IPS-NIHi11 (cell line): ENCODE measurements at places on chromosomes 2 and 18.

DNA sequence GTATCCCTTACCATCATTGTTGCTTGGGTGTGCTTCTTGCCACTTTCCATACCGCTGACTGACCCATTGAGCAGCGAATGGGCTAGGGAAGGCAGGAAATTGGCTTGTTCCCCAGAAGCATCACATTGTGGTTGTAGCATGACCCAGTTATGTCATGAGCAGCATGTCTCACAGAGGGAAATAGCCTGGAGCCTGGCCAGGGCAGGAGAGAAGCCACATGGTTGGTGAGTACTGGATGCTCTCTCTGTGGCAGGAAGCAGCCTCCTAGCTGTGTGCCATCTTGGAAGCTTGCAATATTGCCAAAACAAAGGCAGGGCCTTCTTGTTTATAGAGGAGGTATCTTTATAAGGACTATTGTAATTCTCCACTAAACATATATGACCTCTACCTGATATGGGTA lies 482.6 kb downstream of the PIK3C3 start:
- no peak for DNase-seq

DNA sequence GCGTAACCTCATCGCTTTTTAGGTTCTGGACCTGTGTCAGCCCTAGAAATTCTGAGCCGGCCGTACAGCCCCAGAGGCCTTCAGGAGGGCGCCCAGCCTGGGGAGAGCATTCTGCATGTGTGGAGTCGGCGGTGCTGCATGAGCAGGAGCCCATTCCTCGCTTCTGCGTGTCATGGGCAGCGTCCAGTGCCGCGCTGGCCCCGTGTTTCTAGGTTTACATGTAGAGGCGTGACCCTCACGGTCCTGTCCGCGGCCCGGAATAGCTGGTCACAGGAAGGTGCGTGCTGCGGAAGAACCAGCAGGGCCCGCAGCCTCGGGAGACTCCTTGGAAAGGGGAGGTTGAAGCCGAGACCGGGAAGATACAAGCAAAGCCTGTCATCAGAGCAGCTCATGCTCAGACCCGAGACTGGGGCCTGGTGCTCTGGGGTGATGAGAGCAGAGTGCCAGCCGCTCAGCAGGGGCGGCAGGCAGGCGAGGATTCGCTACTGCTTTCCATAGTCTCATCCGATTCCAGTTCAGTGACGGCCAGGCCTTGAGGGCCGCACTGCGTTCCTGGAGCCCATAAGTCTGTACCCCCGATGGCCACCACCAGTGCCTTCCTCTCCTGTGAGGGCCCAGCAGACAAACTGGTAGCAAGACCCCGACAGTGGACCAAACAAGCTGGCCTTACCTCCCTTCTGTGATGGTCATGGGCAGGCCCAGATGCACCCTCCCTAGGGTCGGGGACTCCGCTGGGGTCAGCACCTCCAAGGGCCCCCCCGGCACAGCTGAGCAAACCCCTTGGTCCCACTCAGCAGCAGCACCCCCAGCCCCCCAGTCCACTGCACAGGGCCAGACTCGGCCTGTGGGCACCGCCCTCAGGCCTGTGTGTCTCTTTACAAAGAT lies 15.6 kb upstream of the NFATC1 start:
- no peak for DNase-seq

DNA sequence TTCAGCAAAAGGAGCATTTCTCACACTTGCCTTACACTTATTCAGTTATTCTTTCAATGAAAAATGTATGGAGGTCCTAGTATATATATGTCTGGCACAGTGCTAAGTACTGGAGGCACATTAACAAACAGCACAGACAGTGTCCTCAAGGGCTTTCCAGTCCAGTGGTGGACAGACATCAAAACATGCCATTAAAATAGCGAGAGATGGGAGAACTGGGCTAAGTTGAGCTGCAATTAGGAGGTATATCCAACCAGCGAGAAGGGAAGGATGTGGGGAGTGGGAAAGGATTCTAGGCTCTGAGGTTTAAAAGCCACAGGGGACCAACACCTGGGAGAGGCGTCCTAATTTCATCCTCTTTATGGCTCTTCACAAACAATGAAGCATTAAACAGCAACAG lies 127.5 kb upstream of the TTC39C start:
- no peak for DNase-seq

DNA sequence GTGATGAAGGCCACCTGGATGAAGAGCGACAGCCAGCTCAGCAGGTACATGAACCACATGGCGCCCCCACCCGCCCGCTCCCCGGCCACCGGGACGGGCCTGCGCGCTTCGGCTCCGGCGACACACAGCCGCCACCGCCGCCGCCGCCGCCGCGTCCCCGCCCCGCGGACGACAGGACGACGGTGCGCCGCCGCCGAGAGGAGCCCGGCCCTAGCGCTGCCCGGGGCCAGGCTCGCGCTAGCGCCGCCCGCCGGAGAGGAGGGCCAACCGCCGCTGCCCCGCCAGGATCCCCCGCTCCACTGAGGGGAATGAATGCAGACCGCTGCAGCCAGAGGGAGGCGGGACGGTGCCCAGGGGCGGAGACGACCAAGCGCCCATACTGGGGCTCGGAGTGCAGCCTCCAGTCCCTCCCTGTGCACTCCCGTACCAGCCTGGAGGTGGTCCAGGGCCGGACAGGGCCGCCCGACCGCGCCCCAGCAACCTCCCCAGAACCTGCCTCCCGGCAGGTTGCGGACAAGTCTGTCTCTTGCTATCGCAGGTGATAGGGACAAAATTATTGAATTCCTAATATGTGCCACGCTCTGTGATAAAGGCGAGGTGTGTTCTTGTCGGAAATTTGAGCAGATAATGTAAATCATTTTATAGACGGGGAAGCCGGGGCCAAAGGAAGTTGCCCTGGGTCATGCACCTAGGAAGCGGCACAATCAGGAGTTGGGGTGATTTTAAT lies at the start of gene TEX261:
TEX261 (minus strand) TSS at position 175 of the 727 bp plus-strand sequence; CDS start at position 59, 116 bp downstream.
- DNase-seq, result peak; percentile 97

DNA sequence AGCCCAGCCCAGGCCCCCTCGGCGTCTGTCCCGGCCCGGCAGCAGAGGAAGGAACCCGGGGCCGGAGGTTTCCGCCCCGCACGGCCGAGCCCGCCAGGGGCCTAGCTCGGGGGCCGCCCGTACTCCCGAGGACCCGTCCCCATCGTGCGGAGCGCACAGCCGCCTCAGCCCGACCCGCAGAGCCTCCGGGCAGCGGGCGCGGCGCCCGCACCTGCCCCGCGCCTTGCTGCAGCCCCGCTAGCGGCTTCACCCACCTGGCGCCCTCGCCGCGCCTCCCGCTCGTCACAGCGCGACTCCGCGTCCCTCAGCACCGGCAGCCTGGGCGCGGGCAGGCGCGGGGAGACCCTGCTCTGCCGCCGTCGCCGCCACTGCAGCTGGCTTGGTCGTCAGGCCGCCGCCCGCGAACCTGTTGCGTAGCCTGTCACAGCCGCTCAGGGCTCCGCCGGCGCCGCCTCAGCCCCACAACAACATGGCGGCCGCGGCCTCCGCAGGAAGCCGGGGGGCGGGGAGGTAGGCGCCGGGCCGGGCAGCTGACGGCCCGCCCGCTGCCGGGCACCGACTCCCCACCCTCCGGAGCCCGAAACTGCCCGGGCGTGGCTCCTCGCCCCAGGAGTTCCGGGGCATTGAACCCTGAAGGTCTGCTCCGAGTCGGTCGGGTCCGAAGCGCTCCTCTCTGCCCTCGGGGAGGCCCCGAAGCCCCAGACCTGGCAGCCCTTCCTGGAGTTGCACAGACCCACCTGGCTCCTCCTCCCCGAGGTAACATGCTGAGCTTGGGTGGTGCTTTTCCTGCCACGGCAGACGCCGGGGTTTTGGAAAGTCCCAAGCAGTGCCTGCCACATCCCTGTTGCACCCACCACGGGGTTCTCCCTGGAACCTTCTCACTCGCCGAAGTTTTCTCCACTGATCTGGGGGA lies at the start of gene ITSN2:
ITSN2 (minus strand) TSS at position 487 of the 913 bp plus-strand sequence. CDS start 32,454 bp downstream, outside the sequence.
- peak; percentile 89 for DNase-seq

DNA sequence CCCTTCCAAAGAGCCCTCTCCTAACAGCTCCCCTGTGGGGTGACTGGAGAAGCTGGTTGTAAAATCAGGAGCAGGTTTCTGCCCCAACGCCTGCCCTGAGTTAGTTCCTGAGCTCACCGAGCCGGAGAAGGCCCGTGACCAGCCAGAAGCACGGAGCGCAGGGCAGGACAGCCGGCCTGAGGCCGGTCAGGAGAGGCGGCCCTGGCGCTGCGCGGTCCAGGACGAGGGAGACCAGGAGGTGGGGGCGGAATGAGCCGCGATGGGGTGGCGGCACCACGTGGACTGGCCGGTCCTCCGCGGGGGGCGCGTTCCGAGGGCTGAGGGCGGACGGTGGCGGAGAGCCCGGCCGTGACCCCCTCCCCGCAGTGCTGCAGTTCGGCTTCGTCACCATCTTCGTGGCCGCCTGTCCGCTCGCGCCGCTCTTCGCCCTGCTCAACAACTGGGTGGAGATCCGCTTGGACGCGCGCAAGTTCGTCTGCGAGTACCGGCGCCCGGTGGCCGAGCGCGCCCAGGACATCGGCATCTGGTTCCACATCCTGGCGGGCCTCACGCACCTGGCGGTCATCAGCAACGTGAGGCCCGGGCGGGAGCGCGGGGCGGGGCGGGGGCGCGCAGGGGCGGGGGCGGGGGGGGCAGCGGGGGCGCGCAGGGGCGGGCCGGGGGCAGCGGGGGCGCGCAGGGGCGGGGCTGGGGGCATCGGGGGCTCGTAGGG lies 29.0 kb downstream of the ANO7 start:
- DNase-seq, result peak; percentile 95

DNA sequence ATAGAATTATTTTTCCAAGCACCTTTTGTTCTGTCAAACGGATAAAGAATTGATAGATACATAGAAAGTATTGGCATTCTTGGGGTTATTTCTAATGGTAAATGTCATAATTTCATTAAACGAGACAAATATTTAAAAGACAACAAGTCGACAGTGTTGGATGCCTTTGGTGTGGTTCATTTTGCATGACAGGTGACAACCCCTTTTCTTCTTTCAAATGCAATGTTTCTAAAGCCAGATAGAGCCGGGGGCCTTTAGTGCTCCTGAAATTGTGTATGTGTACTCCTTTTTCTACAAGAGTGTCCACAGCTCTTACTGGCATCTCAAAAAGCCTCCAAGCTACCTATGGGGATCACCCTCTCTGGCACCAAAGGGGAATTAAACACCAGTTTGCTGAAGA lies 350.8 kb upstream of the ID2 start:
- DNase-seq, result no peak

GRCh38 chr2:16218625-16219024 lies 278.3 kb downstream of the MYCN start:
- peak; percentile 60 for DNase-seq

GRCh38 chr2:170176212-170176611 lies 1.7 kb upstream of the MYO3B start:
- peak; percentile 26 for DNase-seq

- no peak for DNase-seq
These were observed 286.9 kb downstream of the TMX3 start for GRCh38 chr18:68427951-68428401.

DNA sequence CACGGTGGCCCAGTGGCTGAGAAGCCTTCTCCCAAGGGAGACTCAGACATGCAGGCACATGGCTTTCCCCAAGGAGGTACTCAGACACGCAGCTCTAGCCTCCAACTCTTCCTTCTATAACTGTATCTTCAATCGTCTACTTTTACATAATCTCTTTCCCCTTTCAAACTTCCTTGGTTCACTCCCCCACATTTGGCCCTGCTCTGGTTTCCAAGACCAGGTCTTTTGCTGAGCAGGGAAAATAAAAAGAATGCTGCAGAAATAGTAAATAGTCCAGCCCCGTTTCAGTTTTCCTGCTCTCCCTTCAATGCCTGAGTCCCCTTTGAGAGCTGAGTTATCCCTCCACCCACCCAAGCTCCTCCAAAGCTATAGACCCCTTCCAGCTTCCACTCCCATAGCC lies 635.0 kb downstream of the ARHGAP15 start:
- DNase-seq, result no peak

GRCh38 chr2:187157046-187157445 lies 291.0 kb downstream of the CALCRL start:
- no peak for DNase-seq

- no peak for DNase-seq
These were observed 35.9 kb upstream of the NARS1 start for GRCh38 chr18:57657542-57657941.

DNA sequence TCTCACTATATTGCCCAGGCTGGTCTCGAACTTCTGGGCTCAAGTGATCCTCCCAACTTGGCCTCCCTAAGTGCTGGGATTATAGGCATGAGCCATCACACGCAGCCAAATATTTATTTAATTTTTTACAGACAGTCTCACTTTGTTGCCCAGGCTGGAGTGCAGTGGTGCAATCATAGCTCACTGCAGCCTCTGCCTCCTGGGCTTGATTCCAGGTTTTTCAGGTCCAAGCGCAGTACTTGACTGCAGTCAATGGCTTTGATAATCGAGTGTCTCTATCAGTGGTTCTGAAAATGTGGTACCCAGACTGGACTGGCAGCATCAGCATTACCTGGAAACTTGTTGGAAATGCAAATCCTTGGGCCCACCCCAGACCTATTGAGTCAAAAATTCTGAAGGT lies 63.1 kb downstream of the PLB1 start:
- DNase-seq, result no peak

- DNase-seq, result no peak
These were observed 13.1 kb upstream of the TNS1 start for GRCh38 chr2:218015586-218016521.

- no peak for DNase-seq
These were observed 111.1 kb upstream of the RIOK3 start for GRCh38 chr18:23341983-23342382.

- DNase-seq, result no peak
These were observed 34.7 kb downstream of the ICOS start for GRCh38 chr2:203971251-203971650.

GRCh38 chr2:144826105-144826504 lies 306.2 kb upstream of the ZEB2 start:
- DNase-seq, result no peak

GRCh38 chr2:128026448-128027277 lies 1.2 kb downstream of the SAP130 start:
- DNase-seq, result no peak

DNA sequence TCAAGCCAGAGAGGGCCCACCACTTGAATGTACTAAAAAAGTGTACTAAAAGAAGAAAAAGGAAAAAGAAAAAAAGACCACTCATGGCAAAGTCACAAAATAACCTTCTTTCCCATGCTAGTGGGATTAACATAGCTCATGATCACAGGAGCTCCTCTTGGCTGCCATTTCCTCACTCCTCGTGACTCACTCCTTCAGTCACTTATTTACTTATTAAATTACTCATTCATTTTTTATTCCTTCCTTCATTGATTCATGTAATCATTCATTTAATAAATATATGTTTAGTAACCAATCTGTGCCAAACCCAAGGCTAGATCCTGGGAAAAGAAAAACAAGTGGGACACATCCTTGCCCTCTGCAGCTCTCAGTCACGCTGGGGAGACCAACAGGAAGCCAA lies 300.5 kb downstream of the INSIG2 start:
- DNase-seq, result no peak

DNA sequence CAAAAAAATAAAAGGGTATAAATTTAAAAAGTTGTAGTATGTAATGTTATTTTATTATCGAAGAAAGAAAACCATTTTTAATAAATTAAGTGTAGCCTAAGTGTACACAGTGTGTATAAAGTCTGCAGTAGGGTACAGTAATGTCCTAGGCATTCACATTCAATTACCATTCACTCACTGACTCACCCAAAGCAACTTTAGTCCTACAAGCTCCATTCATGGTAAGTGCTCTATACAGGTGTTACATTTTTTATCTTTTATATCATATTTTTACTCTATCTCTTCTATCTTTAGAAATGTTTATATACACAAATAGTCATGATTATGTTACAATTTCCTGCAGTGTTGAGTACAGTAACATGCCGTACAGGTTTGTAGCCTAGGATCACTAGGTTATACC lies 59.5 kb downstream of the RABL2A start:
- no peak for DNase-seq
